ENCODE measurements at places on chromosomes 11 and 22.

- no peak for DNase-seq
These were observed 17.3 kb downstream of the TRMU start for GRCh38 chr22:46352691-46353386.

- DNase-seq, result no peak
These were observed 5.5 kb upstream of the CYTH4 start for GRCh38 chr22:37276776-37277175.

DNA sequence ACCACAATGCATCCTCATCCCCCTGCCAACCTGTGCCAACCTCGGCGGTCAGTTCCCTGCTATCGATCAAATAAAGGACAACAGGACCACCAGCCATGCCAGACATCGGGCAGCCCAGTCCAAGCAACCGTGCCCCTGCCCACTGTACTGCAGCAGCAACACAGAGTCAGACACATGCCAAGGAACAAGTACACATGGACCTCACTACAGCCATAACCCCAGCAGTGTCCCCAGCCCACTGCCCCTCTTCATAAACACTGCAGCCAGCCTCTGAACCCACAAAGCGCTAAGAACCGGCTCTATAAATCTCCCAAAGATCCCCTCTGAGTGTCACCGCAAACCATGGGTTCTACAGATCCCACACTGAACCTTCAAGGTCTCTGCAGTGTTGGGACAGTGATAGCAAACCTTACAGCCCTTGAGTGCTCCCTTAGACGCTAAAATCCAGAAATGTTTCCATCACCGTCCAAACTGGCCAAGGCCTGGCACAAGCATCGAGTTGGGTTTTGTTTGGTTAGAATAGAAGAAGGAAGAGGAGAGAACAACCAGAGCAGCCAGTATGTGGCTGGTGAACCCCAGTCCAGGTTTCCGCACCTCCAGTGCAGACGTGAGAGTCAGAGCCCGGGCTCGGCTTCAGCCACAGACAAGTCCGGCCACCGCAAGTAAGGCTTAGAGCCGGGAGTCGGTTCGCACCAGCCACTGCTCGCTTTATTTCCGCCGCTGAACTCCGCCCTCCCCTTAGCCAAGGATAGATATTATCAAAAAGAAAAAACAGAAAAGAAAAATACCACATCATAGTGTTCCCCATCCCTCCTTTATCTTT, 7.9 kb downstream of the PAX6 start:
- no peak for DNase-seq

- DNase-seq, result no peak
These were observed 13.8 kb upstream of the TEF start for GRCh38 chr22:41367680-41368542.

DNA sequence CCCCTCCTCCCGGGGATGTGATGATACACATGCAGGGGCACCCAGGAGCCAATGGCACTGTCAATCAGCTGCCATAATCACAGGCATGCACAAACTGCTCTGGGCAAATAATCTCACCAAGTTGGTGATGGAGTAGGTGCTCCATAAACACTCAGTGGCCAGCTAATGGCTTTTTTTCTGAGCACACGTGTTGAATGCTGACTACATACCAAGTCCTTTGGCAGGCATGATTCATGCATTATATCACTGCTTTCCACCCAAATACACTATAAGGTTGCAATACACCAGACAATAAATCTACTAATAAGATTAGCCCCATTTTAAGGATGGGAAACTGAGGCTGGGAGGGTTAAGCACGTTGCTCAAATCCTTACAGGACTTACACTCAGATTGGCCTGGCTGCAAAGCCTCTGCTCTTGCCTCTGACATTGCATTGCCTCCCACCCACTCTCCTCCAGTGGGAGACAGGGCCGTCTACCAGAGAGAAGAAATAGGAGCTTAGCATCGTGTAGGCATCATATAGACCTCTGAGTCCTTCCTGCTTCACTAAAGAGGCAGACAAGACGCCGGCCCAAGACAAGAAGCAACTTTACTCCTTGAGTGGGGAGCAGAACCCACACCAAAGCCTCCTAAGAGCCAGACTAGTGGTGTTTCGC, 32.7 kb upstream of the ACCSL start:
- no peak for DNase-seq

DNA sequence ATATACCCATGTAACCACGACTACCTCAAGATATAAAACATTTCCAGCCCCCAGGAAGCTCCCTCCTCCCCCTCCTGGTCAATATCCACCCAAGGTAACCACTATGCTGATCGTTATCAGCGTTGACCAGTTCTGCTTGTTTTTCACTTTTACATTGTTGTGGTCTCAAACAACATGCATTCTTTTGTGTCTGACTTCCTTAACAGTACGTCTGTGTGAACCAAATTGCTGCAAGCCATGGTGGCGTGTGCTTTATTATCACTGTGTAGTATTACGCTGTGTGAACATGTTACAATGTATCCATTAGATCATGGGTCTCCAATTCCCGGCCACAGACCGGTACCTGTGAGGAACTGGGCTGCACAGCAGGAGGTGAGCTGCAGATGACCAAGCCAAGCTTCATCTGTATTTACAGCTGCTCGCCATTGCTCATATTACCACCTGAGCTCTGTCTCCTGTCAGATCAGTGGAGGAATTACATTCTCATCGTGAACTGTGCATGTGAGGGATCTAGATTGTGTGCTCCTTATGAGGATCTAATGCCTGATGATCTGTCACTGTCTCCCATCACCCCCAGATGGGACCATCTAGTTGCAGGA, 15.5 kb upstream of the GRK3 start:
- no peak for DNase-seq

DNA sequence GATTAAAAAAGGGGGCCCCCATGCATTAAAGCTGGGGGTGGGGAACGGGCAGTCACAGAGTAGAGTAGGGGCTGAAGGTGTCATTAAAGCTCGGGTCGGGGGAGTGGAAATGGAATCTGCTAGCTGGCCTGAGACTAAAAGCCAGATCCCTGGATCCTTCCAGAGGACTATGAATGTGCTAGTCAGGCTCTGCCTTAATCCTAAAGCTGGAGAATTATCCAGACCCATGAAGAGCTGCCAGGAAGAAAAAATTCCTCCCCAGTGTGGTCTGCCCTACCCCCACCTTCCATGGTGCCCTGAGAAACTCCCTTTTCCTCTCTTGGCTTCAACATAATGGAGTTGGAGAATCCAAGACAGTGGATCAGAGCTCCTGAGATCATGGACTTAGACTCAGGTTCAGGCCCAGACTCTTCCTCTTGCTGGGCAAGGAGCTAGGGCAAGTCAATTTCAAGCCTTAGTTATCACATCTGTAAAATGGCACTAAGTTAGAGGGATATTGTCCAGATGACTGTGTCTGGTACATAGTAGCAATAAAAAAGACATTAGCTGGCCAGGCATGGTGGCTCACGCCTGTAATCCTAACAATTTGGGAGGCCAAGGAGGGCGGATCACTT, 24.0 kb upstream of the SMTN start:
- no peak for DNase-seq

- DNase-seq, result no peak
These were observed 268.6 kb upstream of the PITPNB start for GRCh38 chr22:28187612-28188011.

DNA sequence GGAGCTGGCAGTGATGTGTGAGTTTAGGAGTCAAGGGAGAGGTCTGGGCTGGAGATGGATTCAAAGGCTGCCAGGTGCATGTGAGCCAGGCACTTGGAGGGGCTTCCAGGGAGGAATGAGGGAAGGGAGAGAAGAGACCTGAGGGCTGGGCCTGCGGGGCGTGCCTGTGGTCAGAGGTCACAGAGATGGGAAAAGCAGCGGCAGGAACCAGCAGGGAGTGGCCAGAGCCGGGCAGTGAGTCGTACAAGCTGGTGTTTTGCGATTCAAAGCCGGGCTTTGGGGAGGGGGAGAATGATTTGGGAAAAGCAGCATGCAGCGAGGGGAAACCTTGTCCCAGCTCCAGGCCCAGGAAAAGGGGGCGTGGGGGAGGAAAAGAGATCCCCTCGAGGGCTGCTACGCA, 96.9 kb upstream of the RTL6 start:
- no peak for DNase-seq

GRCh38 chr11:128532016-128532571, 55.3 kb downstream of the ETS1 start:
- DNase-seq, result no peak

DNA sequence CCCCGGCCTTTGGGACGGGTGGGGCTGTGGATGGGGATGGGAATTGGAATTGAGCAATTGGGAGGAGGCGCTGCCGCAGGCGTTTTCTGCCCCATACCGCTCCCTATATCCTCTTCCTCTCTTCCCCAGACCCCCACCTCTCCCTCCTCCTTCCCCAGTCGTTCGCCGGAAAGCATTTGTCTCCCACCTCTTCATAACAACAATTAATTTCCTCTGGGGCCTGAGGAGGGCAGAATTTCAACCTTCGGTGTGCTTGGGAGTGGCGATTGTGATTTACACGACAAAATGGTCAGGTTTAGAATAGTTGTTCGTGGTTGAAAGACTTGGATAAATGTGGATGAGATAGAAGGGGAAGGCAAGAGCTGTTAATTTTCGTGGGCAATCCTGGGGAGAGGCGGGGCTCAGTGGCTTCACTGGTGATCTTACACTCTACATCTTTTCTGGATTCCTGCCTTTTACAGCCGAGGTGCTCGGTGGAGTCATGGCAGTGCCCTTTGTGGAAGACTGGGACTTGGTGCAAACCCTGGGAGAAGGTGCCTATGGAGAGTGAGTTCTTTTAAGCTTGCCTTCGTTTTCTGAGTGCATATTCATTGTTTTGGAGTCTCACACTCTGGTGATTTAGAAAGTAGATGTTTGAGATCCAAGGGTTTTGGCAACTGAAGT, 1.5 kb downstream of the CHEK1 start:
- DNase-seq, result no peak

DNA sequence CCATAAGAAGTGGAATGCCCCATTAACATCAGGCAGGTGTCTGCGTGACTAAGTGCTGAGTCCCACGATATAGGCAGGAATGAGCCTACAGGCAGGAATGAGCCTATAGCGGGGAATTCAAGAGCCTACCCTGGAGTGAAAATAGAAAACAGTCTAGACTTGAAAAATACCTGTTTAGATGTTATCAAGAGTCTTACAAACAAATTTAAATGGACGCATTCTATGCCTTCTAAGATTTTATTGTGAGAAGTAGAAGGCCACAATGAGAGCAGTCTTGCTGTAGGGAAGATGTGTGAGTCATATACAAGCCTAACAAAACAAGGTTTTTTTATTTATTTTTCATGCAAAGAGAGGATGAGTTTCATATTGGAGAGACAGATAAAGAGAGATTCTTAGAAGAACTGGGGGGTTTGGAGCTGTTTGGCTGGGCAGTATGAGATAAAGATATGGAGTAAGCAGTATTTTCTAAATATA, 200.8 kb upstream of the ZC3H12C start:
- no peak for DNase-seq

DNA sequence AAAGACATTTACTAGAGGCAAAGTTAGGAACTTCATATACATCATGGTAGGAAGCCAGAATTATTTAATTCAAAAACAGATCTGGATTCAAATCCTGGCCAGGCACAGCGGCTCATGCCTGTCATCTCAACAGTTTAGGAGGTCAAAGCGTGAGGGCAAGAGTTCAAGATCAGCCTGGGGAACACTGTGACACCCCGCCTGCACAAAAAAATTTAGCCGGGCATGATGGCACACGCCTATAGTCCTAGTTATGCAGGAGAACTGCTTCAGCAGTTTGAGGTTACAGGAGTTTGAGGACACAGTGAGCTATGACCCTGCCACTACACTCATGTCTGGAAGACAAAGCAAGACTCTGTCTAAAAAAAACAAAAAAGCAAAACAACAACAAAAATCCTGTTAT, 8.9 kb downstream of the MRTFA start:
- no peak for DNase-seq

DNA sequence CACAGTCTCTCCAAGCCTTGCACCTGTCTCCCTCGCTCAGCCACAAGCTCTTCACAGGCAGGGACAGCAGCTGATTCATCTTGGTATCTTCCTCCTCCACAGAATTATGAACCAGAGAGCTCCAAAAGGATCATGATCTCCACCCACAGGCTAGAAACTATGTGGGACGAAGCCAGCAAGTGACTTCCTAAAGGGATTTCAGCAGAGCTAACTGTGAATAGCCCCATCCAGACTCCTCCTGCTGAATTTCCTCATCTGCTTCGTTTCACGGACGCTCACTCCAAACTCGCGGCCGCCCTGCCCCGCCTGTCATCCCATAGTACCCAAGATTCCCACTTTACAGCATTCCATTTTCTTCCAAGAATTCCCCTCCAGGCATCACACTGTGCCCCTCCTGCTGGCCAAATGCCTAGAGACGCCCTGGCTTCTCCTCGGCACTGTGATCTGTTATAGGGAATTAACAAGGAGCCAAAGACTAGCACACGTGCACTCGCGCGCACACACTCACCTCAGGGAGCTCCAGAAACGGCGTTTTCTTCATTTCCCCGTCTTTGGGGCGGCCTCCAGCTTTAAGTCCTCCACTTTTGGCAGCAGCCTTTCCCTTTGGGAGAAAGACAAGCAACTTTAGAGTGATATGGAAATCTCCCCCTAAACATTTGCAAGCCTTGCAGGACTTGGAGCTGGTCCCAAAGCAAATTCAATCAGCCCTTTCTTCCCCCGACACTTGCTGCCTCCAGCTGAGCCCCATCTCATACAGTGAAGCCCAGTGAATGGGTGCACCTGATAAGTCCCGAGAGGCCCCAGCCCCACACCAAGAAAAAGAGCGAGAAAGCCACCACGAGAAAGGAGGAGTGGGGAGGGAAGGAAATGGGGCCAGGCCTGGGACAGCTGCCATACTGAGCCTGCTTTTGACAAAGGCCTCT, 35.5 kb downstream of the SPATA19 start:
- no peak for DNase-seq

DNA sequence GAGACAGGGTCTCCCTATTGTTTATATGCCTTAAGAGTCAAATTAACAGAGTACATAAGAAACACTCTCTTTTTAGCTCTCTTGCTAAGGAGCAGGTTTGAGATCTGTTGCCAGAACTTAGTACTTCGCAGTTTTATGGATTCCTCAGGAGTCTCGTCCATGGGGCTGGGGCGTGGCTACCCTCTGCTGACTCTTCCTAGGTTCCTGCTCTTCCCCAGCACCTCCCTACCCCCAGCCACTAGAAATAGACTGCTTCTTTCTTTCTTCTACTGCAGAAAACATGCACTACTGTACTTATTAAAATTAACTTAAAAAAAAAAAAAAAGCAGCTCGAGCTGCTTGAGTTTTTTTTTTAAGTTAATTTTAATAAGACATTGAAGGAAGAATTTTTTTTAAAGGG, 8.0 kb downstream of the FAM118B start:
- DNase-seq, result no peak

DNA sequence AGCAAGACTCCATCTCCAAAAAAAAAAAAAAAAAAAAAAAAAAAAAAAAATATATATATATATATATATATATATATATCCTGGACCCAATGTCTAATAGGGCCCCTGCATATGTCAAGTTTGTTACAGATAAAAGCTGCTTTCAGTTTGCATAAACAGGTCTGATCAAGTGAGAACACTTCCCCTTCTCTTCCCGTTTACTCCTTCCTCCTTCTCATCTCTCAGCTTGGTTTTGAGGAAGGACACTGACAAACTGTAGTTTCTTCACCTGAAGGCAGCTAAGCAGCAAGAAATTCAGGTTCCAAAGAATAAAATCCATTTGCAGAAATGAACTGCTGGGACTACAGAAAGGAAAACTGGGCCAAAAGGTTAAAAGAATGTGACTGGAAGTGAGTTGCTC, 11.7 kb downstream of the THOC5 start:
- DNase-seq, result no peak
